ENCODE measurements at places on chromosomes 1 and 21. TPM values are rescaled to one million over a fixed set of nuclear protein-coding genes. Genes with fewer than 3 reads are reported as not detected.

PLD5 gene
- total RNA-seq: not detected

S100A8 gene
- total RNA-seq: not detected

SV2A gene
- 21.9 TPM for total RNA-seq

C1QA gene
- total RNA-seq: not detected

CFAP107 gene
- total RNA-seq: not detected

GNAI3 gene
- 10.0 TPM for total RNA-seq

MPL gene
- not detected for total RNA-seq

FCGR2B gene
- not detected for total RNA-seq

TIAM1 gene
- total RNA-seq: 157 TPM

KCNJ15 gene
- 0.34 TPM for total RNA-seq

DAB1 gene
- total RNA-seq: 0.15 TPM

KANK4 gene
- total RNA-seq: not detected

CHRNB2 gene
- total RNA-seq: not detected

CRNN gene
- not detected for total RNA-seq

BECN2 gene
- not detected for total RNA-seq

PPP1R8 gene
- 65.1 TPM for total RNA-seq

RNU1-1 gene
- total RNA-seq: 2,156 TPM

IARS2 gene
- 53.4 TPM for total RNA-seq

SMPDL3B gene
- total RNA-seq: 0.54 TPM

VCAM1 gene
- 0.22 TPM for total RNA-seq

DSCAM gene
- not detected for total RNA-seq

AGMAT gene
- 18.3 TPM for total RNA-seq

TNFRSF8 gene
- 54.5 TPM for total RNA-seq

SLC6A17 gene
- not detected for total RNA-seq

CELA3B gene
- total RNA-seq: not detected

GPATCH4 gene
- total RNA-seq: 46.6 TPM

PLPP3 gene
- not detected for total RNA-seq
